ENCODE measurements at places on chromosomes 16 and 17.

DNA sequence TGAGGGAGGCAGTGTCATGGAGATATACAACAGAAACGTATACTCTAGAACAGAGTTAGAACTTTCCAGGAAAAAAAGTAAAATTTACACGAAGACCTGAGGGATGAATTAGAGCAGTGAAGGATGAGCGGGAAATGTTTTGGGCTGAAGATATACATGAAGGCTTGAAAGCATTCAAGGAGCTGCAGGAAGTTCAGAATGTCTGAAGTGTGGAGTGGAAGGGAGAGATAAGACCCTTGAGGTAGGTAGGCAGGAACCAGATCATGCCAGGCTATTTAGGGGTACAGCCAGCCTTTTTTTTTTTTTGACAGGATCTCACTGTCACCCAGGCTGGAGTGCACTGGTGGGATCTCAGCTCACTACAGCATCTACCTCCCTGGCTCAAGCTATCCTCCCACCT, 3.2 kb upstream of the NLK start:
- H3K4me1 ChIP-seq: peaks cover 23% of the 10 kb centered on the region
- H3K4me3 ChIP-seq: no peak overlapping the region
- no peaks in the 10 kb centered on the region for H3K36me3 ChIP-seq
- no peak for DNase-seq

- peaks cover 47% of the 10 kb centered on the region for H3K36me3 ChIP-seq
- H3K4me3 ChIP-seq: peak overlapping the region; percentile 82
- H3K27ac ChIP-seq: peak overlapping the region; percentile 90
- H3K27me3 ChIP-seq: no peaks in the 10 kb centered on the region
- H3K4me1 ChIP-seq: no peaks in the 10 kb centered on the region
These were observed 1.2 kb downstream of the PRPF8 start for GRCh38 chr17:1683459-1683858.

DNA sequence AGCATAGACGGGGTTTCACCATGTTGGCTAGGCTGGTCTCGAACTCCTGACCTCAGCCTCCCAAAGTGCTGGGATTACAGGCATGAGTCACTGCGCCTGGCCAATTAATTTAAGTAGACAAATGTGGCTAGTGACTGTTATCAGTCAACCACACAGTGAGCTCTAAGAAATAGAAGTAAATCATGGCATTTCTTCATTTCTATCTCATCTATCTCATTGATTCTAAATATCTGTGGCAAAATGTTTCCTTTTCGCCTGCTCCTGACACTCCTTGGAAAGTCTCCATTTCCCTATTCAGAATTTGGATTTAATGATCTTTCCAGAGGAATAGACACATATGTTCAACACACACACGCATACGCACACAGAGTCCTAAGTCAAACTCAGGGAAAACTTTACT, 81.3 kb downstream of the HIC1 start:
- no peak overlapping the region for H3K27ac ChIP-seq
- H3K27me3 ChIP-seq: no peaks in the 10 kb centered on the region
- H3K4me3 ChIP-seq: no peak overlapping the region
- DNase-seq: no peak

GRCh38 chr17:61408151-61409041, 8.8 kb downstream of the TBX2 start:
- H3K36me3 ChIP-seq: peaks cover 38% of the 10 kb centered on the region
- peak overlapping the region; percentile 74 for H3K4me3 ChIP-seq
- peaks cover 76% of the 10 kb centered on the region for H3K4me1 ChIP-seq
- H3K27ac ChIP-seq: peak overlapping the region; percentile 98
